ENCODE measurements at places on chromosomes 6 and 20.

DNA sequence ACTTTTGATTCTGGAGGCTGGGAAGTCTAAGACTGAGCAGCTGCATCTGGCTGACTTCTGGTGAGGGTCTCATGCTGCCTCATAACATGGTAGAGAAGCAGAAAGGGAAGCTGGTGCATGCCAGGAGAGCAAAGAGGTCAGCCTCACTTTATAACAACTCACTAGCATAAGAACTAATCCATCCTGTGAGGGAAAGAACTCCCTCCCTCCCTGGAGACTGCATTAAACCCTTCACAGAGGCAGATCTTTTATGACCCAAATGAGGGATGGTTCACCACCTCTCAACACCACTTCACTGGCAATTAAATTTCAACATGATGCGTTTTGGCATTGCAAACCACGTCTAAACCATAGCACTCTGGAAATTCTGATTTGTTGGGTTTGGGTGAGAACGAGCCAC is 33.9 kb downstream of the STXBP5 start:
- DNase-seq, result no peak

DNA sequence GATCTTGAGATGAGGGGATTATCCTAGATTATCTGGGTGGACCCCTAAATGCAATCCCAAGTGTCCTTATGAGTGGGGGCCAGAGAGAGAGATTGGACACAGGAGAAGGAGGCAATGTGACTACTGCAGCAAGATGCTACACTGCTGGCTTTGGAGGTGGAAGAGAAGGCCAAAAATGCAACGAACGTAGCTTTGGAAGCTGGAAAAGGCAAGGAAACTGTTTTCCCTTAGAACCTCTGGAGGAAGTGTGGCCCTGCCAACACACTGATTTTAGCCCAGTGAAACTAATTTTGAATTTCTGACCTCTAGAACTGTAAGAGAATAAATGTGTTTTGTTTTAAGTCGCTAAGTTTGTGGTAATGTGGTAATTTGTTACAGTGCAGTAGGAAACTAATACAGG is 15.7 kb downstream of the PPARD start:
- no peak for DNase-seq

DNA sequence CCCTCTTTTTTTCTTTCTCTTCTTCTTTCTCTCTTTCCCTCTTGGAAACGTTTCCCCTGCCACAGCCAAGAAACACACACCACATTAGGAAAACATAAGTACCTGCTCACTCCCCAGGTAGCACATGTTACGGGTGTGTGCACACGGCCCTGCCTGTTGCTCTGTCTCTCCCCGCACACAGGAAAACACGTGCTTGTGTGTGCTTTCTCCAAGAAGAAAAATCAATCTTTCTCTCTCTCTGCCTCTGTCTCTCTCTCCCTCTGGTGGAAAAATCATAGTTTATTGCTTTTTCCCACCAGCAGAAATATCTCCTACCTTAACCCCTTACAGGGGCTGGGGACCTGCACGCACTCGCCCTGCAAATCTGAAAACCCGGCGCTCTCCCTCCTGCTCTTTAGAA is 102.3 kb downstream of the EDN3 start:
- no peak for DNase-seq

- peak; percentile 51 for DNase-seq
Observed at GRCh38 chr6:37303891-37304503, 46.1 kb upstream of the TMEM217 start.

DNA sequence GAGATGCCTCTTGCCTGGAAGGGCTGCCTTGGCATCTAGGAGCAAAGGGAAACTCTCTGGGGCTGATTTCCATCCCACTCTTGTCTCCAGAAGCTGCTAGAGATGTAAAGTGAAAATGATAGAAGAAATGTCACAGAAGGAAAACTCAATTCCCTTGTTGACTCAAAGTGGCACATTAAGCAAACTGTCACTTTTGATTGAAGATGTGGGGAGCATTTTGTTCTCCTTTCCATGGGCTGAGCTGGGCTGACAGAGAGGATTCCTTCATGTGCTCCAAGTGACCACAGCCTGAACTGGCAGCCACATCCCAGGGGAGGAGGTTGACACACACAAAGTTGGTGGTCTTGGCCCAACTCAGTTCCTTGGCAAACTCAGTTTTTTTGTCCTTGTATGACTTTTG is 9.8 kb downstream of the GPR31 start:
- DNase-seq, result no peak

GRCh38 chr20:49165611-49166010 is 22.5 kb downstream of the STAU1 start:
- no peak for DNase-seq

DNA sequence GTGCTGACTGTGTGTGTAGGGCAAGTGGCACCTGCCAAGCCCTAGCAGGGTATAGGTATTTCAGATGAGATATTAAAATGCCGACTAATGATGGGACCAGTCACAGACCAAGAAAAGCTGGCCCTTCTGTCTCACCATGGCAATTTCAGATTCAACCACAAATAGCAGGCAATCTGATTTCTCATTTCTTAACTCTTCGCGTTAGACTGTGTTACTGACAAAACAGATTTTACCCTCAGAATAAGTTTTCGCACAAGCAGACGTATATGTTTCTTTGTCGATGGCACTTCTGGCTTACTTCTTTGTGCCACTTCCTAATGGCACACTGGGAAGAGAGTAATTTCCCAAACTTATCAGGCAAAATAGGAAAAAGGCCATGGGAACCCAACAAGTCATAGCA is 58.7 kb downstream of the CAP2 start:
- no peak for DNase-seq

- no peak for DNase-seq
Observed at GRCh38 chr6:23175391-23175790, 606.0 kb downstream of the HDGFL1 start.

GRCh38 chr6:127893541-127893940 is 7.3 kb downstream of the THEMIS start:
- no peak for DNase-seq

- DNase-seq, result no peak
Observed at GRCh38 chr6:140478631-140479030, 1104.2 kb upstream of the CITED2 start.

- peak; percentile 86 for DNase-seq
Observed at GRCh38 chr6:57317060-57317943, at the start of gene PRIM2. Gene PRIM2, plus strand, starts transcription at chr6:57317630. Its CDS starts 816 bp downstream, at chr6:57318446.

DNA sequence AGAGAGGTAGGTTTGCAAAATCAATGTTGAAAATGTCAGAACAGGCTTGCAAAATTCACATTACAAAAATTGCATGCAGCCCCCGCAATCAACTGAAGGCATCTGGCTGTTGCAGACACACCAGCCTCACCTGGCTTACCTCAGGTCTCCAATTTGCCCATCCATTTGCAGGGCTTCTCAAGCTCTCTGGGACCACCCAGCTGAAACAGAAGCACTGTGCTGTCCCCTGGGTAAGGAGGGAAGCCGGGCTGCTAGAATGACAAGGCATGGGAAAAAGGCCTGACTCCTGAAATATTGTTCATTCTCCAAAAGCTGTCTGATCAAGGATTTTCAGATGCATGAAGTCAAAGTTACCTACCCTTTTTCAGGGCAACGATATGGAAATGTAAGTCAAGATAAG is 52.6 kb upstream of the CD93 start:
- no peak for DNase-seq

DNA sequence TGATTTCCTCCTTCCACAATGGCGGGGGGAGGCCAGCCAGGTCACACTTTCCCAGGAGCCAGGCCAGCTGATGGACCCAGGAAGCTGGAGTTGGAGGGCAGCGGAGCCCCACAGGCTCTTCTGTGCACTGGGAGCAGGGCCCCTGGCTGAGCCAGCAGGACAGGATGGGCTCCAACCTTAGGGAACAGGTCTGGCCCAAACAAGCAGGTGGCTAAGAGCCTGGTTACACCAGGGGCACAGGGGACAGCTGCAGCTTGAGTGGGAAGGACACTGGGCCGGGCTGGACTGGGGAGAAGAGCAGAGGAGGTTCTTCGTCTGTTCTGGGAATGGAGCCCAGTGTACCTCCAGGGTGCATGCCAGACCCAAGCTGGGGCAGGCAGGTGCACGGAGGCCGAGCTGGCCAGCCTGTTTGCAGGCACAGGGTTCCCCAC is 102.3 kb downstream of the DLL1 start:
- DNase-seq, result no peak

GRCh38 chr6:167710363-167710920 is 116.3 kb upstream of the AFDN start:
- no peak for DNase-seq

DNA sequence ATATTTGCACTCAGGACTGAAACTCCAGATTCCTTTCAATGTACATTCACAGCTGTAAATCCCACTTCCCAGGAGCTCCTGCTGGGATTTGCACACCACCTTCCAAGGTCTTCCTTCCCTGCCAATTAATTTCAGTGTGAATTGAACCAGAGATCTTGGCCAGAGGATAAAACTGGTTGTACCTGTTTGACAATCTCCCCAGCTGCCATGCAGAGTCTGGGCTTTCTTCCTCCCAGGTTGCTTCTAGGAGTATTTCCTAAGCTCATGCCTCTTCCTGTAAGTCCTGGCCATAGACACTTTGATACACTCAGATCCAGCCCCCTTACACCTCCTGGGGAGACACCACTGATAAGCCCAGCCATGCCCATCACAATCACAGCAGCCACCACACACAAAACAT is 15.6 kb downstream of the MAFB start:
- DNase-seq, result no peak

GRCh38 chr6:157033428-157034140 is 256.4 kb downstream of the ARID1B start:
- peak; percentile 23 for DNase-seq

- DNase-seq, result no peak
Observed at GRCh38 chr20:58403272-58403671, 14.2 kb downstream of the VAPB start.

- no peak for DNase-seq
Observed at GRCh38 chr6:24686946-24687345, 20.1 kb downstream of the ACOT13 start.

DNA sequence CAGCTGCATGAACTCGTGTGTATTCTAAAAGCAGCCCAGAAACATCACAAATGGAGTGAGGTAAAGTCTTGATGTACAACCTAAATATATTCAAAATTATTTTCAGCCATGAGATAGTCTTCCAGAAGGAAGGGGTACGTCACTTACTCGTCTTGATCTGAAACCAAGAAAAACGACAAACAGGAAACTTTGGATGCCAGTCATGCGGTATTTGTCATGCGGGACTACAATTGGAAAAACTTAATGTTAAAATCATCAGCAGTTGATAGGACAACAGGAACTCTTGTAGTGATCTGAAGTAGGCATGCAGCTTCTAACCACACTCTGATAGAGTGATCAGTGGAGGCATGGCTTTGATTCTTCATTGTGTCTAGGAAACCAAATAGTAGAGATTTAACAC is 29.7 kb downstream of the FAM217A start:
- no peak for DNase-seq

DNA sequence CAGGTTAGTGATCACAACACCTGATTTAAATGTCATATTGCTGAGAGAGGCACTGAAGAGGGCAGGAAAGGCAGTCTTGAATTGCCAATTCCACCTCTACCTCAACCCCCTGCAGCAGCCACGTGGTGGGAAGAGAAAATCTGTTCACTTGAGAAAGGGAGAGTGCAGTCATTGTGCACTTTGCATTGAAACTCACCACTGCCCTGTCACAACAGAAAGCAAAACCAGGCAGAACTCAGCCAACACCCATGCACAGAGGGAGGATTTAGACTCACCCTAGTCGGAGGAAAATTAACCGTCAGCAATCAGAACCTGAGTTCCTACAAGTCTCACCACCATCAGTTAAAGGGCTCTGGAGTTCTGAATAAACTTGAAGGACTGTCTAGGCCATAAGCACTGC is 1040.2 kb downstream of the HACE1 start:
- DNase-seq, result no peak

DNA sequence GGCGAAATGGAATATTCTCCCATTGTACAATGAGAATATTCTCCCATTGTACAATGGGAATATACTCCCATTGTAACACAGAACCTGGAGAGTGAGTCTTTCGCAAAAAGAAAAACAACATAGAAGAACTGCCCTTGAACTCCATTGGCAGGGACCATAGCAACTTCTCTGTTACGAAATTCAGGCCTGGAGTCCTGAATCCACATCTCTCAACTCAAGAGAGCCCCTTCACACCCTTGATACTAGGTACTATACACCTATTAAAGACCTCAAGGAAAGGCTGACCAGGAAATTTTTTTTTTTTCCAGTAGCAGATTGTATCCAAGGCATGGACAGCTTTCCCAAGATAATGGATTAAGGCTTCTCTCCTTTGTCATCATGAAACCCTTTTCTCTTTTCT is 1687.0 kb downstream of the GRIK2 start:
- no peak for DNase-seq

DNA sequence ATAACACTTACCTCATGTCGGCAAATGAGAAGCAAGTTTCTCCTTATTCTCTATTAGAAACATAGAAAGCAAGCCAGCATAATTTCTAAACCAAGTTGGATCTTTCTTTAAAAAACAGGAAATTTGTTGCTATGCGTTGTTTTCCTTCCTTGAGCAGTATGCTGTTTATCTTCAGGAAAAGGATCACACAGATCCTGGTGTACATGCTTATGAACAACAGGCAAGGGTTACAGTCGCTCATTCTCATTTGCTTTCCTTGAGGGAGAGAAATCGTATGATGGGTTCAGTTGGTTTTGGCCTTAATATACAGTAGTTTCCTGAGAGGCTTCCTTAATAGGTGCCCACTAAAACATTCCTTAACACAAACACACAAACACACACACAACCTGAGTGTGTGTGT is 118.8 kb downstream of the FYN start:
- DNase-seq, result no peak

GRCh38 chr20:57210054-57210910 is 56.2 kb downstream of the BMP7 start:
- DNase-seq, result no peak

DNA sequence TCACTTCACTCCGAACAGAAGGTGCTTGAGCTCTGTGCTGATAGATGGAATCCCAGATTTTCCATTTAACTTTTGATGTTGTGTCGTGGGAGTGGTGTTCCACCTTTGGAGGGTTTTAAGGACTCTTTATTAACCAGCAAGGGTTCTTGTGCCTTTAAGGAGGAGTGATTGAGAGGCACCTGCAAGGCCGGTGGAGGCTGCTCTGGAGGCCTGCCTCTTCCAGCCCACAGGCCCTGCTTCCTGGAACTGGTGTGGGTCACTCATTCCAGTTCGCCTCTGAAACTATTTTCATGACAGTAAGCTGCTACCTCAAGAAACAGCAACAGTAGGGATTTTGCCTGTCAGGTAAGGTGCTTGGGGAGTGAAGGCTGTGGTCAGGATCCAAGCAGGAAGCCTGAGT is 58.8 kb upstream of the APCDD1L start:
- no peak for DNase-seq

GRCh38 chr6:153140299-153140698 is 9.2 kb upstream of the RGS17 start:
- DNase-seq, result no peak
